M059J (cell line): ENCODE measurements at places on chromosomes 1 and 21. TPM values are rescaled to one million over a fixed set of nuclear protein-coding genes. Genes with fewer than 3 reads are reported as not detected.

- DNase-seq, result peak; percentile 18
Observed at GRCh38 chr1:214709241-214709640, 106.2 kb downstream of the CENPF start.

GRCh38 chr1:68448365-68448764 is 1.4 kb downstream of the RPE65 start:
- no peak for DNase-seq

GRCh38 chr1:88228114-88228513 is 456.0 kb upstream of the PKN2 start:
- DNase-seq, result no peak

- DNase-seq, result no peak
Observed at GRCh38 chr21:27799861-27800260, 833.0 kb upstream of the ADAMTS5 start.

GRCh38 chr1:177172866-177173265 is 2.1 kb downstream of the BRINP2 start:
- no peak for DNase-seq

DNA sequence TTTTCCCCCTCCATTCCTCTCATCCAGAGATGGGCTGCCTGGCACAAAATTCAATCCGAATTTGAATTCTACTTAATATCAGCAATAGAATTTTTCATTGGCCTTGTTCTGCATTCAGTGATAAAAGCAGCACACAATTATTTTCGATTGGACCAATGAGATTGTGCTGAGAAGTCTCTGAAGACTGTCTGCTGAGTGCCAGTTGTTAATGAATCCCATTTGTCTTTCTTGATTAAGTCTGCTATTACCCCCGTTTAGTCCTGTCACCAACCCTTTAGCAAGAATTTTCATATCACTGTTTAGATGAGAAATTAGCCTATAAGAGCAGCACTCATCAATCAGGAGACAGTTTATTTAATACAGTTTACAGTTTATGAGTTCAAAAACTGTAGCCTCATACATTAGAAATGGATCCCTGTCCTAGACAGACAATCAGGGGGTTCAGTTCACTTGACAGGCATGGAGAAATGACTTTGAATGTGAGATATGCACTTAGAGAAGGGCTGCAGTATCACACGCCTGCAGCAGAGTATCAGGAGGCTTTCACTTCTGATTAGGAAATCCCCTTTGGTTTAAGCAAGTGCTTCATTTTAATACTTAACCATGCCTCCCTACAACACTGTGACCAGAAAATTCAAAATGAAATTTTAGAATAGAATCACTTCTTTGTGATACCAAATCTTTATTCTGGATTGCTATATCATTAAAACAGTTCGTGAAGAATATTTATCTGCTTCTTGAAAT is 304.7 kb upstream of the PTBP2 start:
- DNase-seq, result no peak

The SYTL1 gene
- 1.4 and 2.9 TPM in 2 replicates for total RNA-seq

The PER3 gene
- 10.5 and 16.8 TPM in 2 replicates for total RNA-seq

The PPIAL4G gene
- total RNA-seq, result not detected in 2 replicates

The PTPN14 gene
- 13.8 and 27.4 TPM in 2 replicates for total RNA-seq
